ENCODE measurements at places on chromosomes 12 and 14. TPM values are rescaled to one million over a fixed set of nuclear protein-coding genes. Genes with fewer than 3 reads are reported as not detected.

AQP2 gene
- total RNA-seq, result not detected

ZBTB42 gene
- total RNA-seq, result 0.91 TPM

CNTN1 gene
- total RNA-seq, result 332 TPM

ANO4 gene
- 27.6 TPM for total RNA-seq

IGF1 gene
- total RNA-seq, result 4.2 TPM

KRT5 gene
- total RNA-seq, result 1.5 TPM

KRT4 gene
- not detected for total RNA-seq

NCKAP5L gene
- total RNA-seq, result 22.2 TPM

COL2A1 gene
- 0.25 TPM for total RNA-seq

DHRS4 gene
- 14.6 TPM for total RNA-seq

DPY19L2 gene
- total RNA-seq, result 38.4 TPM

Data from dorsolateral prefrontal cortex (tissue), 122 donors.